ENCODE measurements at places on chromosomes 3 and 15.

DNA sequence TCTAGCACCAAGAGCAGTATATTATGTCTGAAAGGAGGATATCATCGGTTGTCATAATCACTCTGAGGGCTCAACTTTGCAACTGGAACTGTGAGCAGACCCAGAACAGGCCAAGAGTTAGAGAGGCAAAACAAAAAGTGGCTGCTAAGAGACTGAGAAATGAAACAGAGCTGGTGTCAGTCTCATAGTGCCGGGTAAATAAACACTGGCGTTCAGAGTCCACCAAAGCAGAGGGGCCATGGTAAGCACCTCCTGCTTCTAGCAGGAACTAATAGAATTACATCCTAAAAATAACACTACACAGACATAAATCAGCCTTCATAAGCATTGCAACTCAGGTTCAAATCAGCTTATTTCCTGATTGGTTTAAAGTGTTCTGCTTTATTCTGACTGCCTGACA lies 10.3 kb upstream of the IL12A start:
- no peak for DNase-seq

- no peak for DNase-seq
Measured at GRCh38 chr15:52206446-52206845, 15.3 kb upstream of the GNB5 start.

- DNase-seq: no peak
Measured at GRCh38 chr3:51705276-51706020, 1.4 kb upstream of the GRM2 start.

GRCh38 chr15:94470492-94470891 lies 239.1 kb downstream of the MCTP2 start:
- no peak for DNase-seq

DNA sequence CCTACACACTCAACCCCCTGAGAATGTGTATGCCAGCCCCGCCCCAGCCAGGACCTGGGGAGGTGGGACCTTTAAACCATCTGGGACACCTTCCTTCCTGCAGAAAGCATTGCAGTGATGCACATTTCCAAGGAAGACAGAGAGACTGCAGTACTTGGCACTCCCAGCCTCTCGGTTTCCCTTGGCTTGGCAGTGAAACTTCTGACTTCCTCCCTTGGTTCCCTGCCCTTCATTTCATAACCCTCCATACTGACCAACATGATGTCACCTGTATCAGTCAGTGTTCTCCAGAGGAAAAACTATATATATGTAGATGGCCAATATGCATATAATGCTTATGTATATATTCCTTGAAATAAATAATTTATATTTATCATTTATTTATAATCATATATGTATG lies 103.2 kb downstream of the SST start:
- DNase-seq: no peak

GRCh38 chr15:86375733-86376280 lies 296.1 kb downstream of the AGBL1 start:
- DNase-seq: no peak

DNA sequence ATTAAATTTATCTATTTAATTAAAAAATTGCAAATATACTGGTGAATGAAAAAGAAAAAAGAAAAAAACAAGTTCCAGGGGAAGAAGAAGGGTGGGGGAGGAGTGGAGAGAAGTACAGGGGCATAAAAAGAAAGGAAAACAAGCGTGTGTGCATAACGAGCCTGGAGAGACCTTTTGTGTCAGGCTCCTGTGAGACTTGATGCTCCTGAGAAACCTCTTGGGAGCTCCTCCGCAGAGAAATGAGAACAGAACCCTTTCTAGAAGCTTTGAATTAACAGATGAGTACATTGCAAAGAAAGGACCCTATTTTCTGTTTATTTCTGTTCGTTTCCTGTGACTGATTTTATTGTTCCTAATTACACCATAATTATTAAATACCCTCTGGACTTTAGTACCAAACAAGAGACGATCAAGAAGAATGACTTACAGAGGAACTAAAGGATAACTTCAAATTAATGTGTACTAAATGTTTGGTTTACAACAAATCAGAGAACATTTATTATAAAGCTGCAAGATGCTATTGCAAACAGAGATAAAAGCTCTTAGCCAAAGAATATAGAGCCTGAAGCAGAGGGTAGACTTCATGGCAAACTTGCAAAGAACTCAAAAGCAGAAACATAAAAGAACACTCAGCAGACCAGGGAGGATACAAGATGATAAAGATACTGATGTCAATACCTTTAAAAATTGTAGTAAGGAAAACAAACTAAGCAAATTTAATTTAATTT lies 74.7 kb downstream of the DPPA2 start:
- DNase-seq: no peak

GRCh38 chr3:64760258-64760657 lies 72.5 kb upstream of the ADAMTS9 start:
- DNase-seq: no peak

- no peak for DNase-seq
Measured at GRCh38 chr3:126118591-126118990, 34.7 kb upstream of the SLC41A3 start.

GRCh38 chr15:45641374-45641781 lies 6.5 kb downstream of the SQOR start:
- DNase-seq: no peak

DNA sequence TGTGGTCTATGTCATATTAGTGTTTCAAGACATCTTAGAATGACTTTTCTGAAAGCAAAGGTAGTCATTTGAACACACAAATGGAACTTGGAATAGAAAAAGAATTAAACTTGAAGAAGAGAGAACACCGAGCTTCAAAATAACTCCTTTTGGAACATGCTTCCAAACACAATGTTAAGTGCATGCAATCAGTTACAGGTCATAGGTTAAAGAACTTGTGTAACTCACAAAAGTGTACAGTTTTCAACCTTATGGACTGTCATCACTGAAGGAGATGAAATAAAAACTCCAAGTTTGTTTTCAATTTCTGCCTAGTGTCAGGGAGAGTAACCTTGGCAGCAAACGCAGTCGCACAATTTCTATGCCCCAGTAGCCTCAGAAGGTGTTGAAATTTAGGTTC lies 192.9 kb upstream of the NECTIN3 start:
- no peak for DNase-seq

GRCh38 chr15:25534293-25534692 lies 95.5 kb upstream of the UBE3A start:
- no peak for DNase-seq

GRCh38 chr3:45355351-45355750 lies 33.0 kb upstream of the LARS2 start:
- no peak for DNase-seq

GRCh38 chr3:58880182-58880581 lies 169.6 kb downstream of the CFAP20DC start:
- no peak for DNase-seq

DNA sequence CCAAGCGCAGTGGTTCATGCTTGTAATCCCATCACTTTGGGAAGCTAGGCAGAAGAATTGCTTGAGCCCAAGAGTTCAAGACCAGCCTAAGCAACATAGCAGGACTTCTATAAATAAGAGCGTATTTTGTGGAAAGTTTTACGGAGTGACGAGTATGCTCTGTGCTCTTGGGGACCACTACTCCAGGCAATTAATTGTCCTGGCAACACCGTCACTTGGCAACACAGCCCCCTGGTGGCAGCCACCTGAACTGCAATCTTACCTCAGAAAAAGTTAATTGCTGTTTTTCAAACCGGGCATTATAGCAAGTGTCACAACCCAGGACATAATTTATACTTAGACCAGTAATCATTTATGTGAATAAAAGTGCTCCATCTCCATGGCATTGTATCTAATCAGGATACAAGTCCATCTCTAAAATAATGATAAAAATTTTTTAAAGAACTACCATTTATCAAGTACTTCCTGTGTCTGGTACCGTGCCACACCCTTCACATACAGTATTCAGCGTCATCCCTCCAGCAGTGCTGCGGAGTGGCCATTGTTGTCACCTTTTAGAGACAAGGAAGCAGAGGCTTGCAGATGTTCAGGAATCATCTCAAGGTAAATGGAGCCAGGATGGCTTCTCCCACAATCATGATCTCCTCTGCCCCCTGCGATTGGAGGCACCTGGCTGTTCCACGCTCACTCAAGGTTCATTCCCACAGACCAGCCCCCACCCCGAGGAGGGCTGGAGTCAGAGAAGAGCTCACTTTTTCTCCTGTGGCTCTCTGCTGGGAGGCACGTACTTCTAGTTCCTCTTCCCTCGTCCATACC lies 34.5 kb downstream of the PLA2G4D start:
- peak; percentile 55 for DNase-seq

- DNase-seq: no peak
Measured at GRCh38 chr15:34223904-34224596, 766 bp upstream of the EMC4 start.

DNA sequence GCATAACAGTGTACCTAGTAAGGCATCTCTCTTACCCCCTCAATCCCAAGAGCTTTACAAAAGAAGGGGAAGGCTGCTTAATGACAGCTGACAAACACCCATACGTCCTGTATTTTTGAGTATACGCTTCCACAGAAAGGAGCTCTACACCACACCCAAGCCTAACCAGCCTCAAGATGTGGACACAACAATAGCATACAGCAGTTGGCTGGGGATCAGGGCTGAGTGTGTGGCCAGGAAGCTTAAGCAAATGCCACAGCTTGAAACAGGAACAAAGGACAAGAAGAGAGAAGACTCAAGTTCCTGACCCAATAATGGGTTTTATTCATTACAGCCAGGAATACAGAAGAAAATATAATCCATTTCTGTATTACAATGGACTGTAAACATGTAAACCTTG lies 6.9 kb downstream of the HEXA start:
- no peak for DNase-seq

DNA sequence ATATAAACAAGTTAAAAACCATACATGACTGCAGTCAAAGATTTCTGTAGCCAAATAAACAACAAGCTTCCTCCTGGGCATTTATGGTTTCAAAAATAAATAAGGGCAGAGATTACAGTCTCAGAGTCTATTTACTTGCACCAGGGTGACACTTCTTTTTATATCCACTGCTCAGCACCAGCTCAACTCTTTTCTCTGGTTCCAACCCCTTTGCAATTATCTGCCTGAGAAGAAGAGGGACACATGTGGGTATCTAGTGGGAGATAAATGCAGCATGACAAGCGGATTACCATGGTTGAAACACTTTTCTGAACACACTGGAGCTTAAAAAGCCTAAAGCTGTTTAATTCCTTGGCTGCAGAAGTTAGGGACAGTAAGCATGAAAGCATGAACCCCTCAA lies 311.5 kb downstream of the CNTN3 start:
- DNase-seq: no peak

- DNase-seq: no peak
Measured at GRCh38 chr15:60091157-60091556, 87.0 kb downstream of the FOXB1 start.

All from activated CD8-positive, alpha-beta memory T cell treated with anti-CD3 and anti-CD28 coated beads for 1 hour (primary cell).